ENCODE measurements at places on chromosomes 7 and 10.
A peak's percentile ranks its signal among the peaks of the same experiment; 100 is the strongest.

GRCh38 chr10:13904064-13904463, 317.3 kb downstream of the PRPF18 start:
- peak; percentile 24 for DNase-seq

DNA sequence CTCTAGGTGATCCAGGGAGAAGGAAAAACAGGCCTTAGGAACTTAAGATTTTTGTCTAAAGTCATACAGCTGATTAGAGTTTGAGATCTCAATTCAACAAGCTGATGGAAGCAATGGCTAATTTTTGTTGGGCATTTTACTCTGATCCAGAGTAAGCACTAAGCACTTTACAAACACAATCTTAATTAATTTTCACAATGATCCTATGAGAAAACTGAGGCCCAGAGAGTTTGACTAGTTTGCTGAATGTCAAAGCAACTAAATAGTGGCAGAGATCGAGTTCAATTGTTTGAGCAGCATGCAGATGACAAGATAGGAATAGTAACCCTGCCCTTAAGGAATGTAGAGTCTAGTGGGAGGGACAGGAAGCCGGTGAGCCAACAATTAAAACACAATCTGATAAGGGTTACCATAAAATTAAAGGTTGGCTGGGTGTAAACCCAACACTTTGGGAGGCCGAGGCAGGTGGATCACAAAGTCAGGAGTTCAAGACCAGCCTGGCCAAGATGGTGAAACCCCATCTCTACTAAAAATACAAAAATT, 13.5 kb upstream of the RPEL1 start:
- DNase-seq = no peak

DNA sequence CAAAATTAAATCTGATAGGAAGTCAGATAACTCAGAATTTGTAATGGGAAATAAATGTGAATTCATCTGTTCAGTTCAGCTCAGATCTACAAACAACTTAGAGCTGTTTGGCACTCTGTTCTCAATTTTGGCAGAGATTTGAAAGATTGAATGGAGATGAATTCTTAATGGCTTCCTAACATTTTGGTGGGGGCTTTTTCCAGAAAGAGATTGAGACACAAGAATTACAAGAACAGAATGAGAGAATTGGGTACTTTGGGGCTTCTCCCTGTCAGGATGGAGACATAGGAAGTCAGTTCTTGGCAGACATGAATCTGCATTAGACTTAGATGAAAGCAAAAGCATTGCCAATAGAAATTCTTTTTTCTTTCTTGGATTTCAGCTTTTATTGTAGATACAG, 39.0 kb upstream of the PTPRZ1 start:
- no peak for DNase-seq

DNA sequence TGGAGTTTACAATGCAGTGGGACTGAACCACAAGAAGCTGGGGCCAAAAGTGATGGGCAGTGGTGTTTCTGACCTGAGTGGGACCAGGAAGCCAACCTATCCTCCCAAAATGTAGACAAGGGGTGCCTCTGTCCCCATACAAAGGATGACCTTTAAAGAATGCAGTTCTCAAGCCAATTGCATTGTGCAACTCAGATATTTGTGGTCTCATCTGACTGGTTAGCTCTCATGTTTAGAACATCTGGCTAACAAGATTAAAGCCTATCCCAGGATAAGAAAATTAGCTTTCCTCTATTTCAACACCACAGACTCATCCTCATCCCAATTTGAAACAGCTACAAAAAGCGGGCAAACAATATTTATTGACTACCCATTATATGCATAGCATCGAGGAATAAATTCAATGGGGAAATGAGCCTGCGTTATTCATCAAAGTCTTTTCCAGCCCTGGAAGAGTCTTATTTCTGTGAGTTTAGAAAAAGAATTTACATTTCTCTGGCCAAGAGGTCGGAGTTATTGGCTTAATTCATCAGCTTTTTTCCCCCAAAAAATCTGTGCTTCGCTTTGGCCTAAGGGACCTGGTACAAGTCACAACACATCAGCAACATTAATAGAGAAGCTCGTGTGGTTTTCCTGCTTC, 26.7 kb downstream of the ELMO1 start:
- no peak for DNase-seq

- DNase-seq = no peak
Measured at GRCh38 chr7:45035893-45036292, 35.9 kb downstream of the CCM2 start.

- no peak for DNase-seq
Measured at GRCh38 chr7:102096706-102097427, 189.8 kb upstream of the SH2B2 start.

DNA sequence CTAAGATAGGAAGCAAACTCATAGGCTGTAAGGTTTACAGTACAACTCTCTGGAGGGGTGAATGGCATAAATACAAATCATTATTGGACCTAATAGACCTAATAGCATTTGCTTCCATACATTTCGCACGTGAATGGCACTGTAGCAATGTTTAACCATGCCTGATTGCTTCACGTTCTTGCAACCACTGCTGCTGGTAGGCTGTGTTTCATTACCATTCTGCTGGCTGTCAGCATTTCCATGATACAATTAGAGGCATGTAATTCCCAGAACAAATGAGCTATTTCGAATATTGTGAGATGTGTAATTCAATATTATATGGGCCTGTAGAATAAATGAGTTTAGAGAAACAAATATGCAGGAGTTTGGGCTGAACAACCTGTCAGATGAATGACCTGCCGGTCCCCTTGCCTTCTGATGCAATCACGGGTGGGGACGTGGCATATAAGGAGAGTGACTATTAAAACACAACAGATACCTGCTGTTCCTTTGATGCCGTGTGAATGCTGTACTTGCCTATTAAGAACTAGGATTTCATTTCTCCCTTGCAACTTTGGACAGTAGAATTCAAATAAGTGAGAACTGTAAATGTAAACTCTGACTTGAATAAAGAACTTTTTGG, 393.4 kb downstream of the ACTR3B start:
- DNase-seq = no peak

DNA sequence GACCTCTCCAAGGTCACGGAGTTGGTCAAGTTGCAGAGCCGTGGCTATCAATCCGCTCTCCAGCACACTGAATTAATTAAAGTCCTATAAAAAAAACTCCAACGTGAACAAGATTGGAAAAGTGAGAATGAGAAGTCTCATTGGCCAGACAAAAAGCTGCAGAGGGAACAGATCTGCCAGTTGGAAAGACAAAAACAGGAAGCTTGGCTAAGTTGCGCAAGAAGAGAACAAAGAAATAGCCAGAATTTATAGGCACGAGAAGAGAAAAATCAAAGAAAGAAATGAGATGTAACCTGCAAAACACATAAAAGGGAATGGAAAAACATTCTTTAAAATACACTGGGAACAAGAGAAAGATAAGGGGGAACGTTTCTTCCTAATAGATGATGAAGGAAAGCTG, 45.7 kb upstream of the CRTAC1 start:
- no peak for DNase-seq

GRCh38 chr10:105609451-105609850, 968.4 kb downstream of the SORCS3 start:
- DNase-seq = no peak

DNA sequence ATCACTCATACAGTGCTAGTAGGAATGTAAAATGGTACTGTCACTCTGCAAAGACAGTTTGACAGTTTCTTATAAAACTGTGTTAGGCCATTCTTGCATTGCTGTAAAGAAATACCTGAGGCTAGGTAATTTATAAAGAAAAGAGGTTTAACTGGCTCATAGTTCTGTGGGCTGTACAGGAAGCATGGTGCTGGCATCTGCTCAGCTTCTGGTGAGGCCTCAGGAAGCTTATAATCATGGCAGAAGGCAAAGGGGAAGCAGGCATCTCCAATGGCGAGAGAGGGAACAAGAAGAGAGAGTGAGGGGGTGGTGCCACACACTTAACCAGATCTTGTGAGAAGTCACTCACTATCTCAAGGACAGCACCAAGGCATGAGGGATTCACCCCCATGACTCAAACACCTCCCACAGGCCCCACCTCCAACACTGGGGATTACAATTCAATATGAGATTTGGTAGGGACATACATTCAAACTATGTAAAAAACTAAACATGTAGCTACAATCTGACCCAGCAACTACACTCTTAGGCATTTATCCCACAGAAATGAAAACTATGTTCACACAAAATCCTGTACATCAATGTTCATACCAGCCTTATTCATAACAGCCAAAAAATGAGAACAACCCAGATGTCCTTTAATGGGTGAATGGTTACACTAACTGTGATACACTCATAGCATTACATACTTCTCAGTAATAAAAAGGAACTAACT, 5.0 kb downstream of the ALDH18A1 start:
- no peak for DNase-seq

GRCh38 chr10:16779384-16779915, 37.8 kb downstream of the RSU1 start:
- no peak for DNase-seq

- peak; percentile 64 for DNase-seq
Measured at GRCh38 chr10:59176241-59177030, at the start of gene PHYHIPL. Gene PHYHIPL, plus strand, starts transcription at chr10:59176643. Its CDS starts 211 bp downstream, at chr10:59176854.

DNA sequence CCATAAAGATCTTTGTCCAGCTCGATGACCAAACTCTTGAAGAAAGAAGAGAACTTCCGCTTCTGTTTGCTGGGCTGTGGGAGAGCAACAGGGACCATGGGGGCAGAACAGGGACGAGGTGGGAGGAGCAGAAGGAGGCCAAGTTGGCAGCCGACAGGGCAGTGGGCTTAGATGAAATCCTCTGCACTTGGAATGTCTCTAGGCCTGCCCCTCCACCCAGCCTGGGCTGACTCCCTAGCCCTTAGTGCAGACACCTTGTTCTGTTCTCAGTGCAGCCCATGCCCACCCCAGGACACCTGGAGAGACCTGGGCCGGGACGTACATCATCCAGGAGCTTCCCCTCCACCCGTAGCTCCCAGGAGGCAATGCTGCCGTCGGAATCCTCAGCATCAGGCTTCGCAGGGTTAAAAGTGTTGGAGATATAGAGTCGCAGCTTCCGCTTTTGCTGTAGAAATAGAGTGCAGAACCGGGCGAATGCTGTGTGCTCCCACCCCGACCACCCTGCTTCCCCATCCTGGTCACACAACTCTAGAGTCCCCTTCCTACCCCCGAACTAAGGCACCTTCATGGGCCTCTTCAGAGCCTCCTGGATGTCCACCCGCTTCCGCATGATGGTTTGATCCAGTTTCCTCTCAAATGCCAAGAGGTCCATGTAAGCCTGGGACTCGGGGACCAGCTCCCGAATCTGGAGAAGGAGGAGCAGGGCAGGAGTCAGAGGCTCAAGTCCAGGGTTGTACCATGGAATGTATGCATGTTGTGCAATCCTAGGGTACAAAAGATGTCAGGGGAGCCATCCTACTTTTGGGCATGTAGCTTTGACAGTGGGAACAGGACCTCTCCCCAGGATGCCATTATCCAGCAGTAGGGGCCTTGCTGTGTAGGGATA, 6.1 kb downstream of the SMARCD3 start:
- DNase-seq = no peak

DNA sequence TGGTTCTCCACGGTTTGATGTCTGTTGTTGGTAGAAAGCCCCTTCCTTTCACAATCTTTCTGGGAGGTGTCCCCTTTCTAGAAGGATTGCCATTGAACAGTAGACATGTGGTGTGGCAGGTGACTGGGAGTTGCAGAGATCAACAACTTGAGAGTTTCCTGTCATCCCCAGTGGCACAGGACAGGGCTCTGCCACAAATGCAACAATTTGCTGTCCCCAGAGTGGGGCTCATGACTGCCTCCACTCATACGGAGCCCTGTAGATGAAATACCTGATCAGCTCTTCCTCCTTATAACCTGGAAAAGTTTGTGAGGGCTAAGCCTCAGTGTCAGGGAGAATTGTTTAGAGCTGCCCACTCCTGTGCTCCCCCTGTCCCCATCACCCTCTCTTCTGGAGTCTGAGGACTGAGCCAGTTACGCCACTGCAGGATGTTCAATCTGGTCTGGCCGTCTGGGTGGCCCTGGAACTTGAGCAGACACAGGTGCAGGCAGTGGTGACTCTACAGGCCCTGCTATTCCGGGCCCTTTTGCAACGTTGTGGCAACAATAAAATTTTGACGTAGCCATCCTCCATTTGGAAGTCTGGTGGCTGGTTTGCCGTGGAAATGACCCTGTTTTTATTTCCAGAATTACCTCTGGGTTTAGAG, 6.5 kb downstream of the DBNL start:
- DNase-seq = no peak

- no peak for DNase-seq
Measured at GRCh38 chr7:132471515-132471914, 104.8 kb downstream of the PLXNA4 start.

DNA sequence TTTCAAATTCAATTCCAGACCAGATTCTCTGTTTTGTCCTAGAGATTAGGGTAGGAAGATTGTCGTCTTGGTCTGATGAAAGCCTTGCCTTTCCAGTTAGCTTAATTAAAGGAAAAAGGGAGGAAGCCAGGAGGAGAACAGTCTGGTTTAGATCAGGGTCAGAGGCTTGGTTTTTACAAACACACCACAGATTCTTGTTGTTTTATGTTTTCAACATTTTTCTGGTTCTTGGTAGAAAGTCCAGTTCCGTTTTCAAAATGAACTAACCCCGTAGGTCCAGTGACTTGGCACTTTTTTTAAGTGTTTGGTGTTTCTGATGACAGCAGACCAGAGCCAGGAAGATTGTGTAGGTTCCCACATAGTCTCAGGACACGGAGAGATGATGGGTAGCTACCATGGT, 167.1 kb upstream of the INHBA start:
- DNase-seq = no peak

- peak; percentile 6 for DNase-seq
Measured at GRCh38 chr10:89086801-89087521, 96.4 kb downstream of the FAS start.

GRCh38 chr7:142876991-142877910, 8.3 kb downstream of the TRPV6 start:
- no peak for DNase-seq

- DNase-seq = no peak
Measured at GRCh38 chr10:92572362-92573090, 1.4 kb downstream of the IDE start.

- no peak for DNase-seq
Measured at GRCh38 chr10:108424656-108425055, 1260.2 kb upstream of the SORCS1 start.

DNA sequence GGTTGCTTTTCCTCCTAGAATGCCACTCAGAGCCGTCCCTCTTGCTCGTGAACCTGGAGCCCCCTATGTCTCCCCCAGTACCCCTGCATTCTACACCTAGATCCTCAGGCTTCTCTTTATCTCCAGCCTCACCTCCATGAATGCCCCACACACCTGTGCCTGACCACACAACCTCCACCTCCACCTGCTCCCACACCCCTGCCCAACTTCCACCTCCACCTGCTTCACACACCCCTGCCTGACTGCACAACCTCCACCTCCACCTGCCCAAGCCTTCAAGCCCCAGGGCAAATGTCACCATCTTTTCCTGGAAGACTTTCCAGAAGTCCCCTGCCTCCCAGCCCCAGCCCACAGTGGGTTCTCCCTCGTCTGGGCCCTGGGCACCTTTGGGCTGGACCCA, 6.9 kb upstream of the LFNG start:
- DNase-seq = no peak

DNA sequence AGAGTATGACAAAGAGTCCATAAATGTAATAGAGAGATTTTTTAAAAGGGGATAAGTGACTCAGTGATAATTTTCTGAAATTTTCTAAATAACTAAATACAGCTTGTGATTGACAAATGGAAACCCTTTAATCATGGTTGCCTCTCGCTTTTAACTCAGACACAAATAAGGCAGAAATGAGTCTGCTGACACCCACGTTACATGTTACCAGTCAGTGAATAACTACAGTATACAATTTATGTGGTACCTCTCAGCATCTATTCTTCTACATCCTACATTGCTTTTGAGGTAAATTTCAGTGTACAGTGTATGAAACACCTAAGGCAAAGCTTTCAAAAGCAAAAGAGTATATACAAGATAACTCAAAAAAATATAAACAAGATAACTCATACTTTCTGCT, 4.2 kb downstream of the NSUN6 start:
- DNase-seq = no peak

Measured in anterior cingulate cortex (tissue), 58 donors.